ENCODE measurements at places on chromosomes 2 and 18. TPM values are rescaled to one million over a fixed set of nuclear protein-coding genes. Genes with fewer than 3 reads are reported as not detected.

DNA sequence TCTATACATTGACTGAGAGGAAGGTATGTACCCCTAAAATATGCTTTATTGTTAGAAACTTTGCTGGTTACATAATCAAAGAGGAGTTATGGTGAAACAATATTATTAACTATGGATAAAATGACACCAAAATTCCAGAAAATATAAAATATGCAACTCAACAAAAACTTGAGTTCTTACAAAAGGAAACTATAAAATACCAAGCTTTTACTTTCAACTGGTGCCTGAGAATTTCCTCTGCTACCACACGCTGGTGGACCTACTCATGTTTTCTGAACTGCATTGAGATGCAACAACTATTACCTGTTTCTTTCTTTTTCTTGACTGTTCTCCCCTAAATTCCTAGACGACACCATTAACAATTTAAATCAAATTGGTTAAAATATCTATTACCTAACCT is 8.2 kb upstream of the NFE2L2 start:
- no peak for DNase-seq

The CABYR gene
- 6.1 TPM for total RNA-seq

The SEMA4C gene
- total RNA-seq = 44.1 TPM

The SPATA3 gene
- total RNA-seq = not detected

GRCh38 chr2:62197011-62197924 is 1.4 kb downstream of the B3GNT2 start:
- no peak for DNase-seq

Measured in thoracic aorta (tissue), 2 donors.